ENCODE measurements at places on chromosomes 16 and 17.

DNA sequence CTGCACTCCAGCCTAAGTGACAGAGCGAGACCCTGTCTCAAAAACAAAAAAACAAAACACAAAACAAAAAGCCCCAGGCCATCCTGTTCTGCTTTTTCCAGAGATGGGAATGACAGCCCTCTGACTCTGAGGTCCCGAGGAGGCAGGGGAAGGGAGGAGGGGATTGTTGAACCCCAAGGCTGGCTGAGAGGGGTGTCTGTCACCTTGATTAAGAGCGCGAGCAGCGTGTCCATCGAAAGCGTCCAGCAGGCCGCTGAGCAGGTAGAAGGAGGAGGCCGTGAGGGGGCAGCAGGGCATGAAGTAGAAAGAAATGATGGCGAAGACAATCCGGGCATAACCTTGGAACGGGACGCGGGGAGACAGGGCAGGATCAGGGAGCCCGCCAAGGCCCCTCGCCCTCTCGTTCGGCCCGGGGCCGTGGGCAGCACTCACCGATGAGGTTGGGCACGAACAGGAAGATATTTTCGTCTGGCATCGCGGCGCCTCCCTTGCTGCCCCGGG is 593 bp downstream of the CDIPT start:
- DNase-seq = no peak

GRCh38 chr16:49467540-49468372 is 94.2 kb downstream of the C16orf78 start:
- DNase-seq = no peak

GRCh38 chr17:48634493-48635208 is 8.5 kb upstream of the HOXB9 start:
- DNase-seq = no peak

DNA sequence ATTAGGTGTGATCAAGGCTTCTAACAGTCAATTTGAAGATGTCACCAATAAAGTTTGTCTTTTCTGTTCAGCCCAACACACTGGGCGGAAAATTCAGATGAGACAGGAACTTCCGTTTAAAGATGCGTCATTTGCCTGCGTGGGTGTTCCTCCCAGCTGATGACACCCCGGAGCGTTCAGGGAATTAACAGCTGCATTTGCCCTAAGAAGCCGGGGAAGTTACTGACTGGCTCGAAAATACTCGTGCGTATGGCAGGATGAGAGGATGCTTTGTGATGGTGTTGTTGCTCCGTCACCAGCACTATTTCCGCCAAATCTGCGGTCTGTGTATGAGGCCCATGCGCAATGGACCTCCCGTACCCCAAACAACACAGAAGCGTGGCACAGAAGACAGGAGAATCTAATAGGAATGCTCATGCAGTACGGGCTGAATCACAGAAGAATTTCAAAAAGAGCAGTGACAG is 11.9 kb upstream of the PVALEF start:
- no peak for DNase-seq

GRCh38 chr16:69888005-69888590 is 63.0 kb upstream of the CLEC18A start:
- no peak for DNase-seq

DNA sequence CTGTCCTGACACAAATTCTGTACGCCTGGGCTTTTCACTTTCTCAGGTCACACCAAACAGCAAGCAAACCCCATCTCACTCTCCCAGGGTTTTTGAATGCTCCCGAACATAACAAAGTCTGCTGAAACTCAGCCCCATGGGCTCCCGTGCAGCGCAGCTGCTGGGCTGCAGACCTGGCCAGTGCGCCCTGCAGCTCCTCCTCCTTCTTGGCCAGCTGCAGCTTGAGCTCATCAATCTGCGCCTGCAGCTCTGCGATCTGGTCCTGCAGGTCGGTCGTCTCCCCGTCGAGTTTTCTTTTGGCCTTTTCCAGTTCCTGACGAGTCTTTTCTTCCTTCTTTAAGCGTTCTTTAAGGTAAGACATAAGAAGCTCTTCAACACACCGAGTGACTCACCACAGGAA is 70.5 kb downstream of the NDEL1 start:
- no peak for DNase-seq

- DNase-seq = no peak
Measured at GRCh38 chr16:72201387-72201786, 29.4 kb upstream of the PMFBP1 start.

GRCh38 chr17:67290711-67291291 is 45.8 kb upstream of the HELZ start:
- DNase-seq = no peak

DNA sequence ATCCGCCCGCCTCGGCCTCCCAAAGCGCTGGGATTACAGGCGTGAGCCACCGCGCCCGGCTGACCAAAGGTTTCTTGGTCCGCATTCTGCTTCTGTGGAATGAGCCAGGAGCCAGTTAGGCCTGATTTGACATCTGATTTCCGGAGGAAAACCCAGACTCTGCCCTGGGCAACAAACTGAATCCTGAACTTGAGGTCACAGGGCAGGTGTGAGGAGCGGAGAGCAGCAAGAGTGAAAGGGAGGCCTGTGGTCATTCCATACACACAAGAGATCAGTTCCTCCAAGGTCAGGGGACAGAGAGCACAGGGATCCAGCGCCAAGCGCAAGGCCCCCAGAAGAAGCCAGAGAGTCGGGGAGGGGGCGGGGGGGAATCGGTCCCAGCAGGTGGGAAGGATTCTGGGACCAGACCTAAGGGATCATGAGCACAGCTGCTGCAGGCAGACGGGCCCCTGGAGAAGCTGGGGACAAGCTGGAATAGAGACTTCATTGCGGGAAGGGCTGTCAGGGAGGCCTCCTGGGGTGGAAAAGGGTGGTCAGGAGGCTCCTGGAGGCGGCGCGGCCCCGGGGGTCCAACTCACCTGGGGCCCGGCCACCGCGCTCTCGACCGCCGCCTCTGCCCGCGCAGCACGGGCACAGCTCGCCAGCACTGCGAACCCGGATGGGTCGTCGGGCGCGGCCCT is 436 bp downstream of the SHPK start:
- no peak for DNase-seq

DNA sequence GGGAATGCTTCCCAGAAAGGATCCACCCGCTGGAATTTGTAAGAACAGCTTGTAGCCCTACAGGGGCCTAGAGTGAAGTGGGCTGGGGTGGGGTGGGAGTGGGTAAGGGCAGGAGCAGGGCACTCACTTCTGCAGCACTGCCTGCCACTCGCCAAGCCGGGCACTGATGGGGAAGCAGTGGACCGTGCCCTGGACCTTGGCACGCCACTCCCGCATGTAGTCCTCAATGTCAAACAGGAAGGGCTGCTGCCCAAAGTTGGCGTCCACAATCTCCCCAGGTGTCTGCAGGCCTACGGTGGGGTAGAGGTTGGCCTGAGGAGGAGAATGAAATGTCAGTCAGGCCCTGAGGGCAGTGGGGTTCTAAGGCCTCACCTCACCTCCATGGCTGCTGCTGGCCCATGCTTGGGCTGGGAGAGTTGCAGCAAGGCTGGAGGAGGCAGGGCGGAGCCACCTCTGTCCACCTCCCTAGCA is 15.7 kb upstream of the GFOD2 start:
- DNase-seq = no peak

DNA sequence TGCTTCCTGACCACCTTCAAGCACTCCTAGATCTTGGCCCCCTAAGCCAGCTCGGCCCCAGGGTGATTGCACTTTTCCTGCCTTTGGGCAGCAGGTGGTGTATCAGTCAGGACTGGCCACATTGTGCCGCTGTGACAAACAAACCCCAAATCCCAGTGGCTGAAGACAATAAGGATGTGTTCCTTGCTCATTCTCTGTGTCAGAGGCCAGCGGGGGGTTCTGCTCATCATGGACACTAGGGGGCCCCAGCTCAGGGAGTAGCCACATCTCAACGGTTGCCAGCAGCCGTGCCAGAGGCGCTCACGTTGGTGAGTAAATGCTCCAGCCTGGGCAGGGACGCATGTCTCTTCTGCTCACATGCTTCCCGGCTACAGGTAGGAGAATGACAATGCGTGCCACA is 60.4 kb downstream of the ZDHHC7 start:
- DNase-seq = no peak

DNA sequence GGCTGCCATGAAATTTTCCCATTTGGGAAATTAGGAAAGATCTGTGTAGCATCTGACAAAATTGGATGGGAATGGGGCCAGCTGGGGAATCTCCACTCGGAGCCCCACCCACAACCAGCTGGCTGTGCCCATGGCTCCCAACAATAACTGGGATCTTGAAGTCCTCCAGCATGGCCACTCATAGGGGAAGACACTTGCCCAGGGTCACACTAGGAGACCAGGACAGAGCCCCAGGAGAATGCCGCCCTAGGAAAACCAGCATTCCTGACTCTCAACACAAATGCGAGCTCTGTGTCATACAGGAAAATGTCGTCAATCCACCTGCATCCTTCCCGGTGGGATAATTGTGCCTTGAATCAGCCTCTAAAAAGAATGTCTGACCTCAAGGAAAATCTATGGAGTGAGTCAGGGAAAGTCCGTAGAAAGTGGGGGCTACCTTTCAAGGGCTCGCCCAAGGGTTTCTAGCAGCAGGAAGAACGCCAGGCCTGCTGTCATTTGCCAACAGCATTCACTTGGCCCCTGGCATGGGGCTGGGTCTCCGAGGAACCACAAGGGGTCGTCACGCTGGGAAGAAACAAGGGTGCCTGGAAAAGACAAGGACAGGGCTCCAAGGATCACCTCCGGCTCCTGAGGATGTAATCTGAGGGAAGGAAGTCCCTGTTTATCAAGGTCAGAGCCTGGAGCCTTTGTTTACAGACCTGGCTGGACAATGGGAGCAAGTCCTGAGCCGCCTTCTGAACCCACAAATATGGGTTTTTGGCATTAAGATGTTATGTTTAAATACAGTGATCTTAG is 15.9 kb downstream of the CDH5 start:
- DNase-seq = no peak
